Stimulated activated CD8-positive, alpha-beta memory T cell treated with anti-CD3 and anti-CD28 coated beads, Interleukin-4, amount 100 ng/mL, for 4 hours (primary cell): ENCODE measurements at places on chromosomes 1 and 21.

- no peak for DNase-seq
These were observed 9.4 kb downstream of the C1orf174 start for GRCh38 chr1:3890389-3891328.

- no peak for DNase-seq
These were observed 10.4 kb upstream of the TMEM200B start for GRCh38 chr1:29133861-29134694.

DNA sequence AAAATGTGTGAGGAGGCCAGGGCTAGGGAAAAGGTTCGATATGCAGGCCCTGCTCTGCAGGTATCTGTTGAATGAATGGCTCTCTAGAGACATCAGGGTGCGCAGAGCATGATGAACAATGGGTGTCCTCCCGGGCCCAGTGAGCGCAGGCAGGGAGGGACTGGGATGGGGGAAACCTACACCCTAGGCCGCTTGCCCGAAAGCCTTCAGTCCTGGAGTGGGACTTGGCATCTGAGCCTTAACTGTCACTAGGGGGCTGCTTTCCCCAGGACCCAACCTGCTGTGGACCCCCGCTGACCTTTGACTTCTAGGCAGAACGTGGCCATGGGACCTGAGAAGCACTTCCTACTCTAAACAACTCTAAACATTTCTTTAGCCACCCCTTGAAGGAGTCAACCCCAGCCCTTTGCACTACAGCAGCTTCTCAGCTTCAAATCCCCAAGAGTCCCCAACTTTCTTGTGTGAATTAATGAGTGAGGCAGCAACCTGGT, 444 bp upstream of the MAP3K6 start:
- no peak for DNase-seq

DNA sequence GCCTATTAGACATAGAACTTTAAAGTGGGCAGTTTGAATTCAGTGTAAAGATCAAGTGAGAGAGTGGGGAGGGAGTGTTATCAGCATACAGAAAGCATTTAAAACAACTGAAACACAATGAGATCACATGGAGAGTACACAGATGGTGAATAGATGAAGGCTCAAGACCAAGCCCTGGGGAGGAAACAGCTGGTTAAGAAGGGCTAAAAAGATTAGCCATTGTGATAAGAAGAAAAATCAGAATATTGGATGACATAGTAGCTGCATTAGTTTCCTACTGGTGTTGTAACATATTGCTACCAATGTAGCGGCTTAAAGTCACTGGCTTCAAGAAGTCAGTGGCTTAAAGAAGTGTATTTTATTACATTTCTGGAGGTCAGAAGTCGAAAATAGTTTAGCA, 443.4 kb upstream of the RGS18 start:
- no peak for DNase-seq

GRCh38 chr1:101244842-101245241, 8.0 kb downstream of the S1PR1 start:
- DNase-seq: no peak

DNA sequence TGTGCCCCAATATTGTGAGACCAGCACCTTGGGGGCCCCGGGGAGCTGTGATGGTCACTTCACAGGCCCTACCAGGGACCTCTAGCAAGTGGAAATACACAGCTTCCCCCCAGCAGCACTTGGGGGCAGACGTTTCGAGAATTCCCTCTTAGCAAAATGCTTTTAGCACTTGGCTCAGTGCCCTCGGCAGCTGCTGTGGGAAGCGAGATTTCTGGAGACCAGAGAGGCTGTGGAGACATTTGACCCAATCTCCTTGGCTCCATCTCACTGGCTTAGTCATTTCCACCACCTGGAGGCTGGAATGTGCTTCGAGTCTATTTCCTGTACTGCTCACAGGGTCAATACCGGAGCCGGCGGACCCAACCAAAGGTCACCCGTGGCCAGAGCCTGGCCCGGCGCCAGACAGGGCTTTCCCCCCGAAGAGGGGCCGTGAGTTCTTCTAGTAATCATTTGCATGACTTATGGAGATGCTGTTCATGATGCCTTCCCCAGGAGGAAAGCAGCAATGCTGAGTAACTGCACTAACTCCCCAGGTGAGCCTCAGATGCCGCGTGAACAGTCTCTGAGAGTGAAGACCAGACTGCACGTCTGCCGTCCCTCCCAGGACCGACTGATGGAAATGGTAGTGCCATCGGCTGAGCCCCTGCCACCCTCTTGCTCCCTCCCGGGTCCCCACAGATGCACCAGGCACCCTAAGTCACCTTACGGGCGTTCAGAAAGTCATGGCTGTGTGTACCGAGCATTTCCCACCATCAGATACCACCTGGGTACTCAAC, 4.4 kb upstream of the C2CD2 start:
- no peak for DNase-seq

DNA sequence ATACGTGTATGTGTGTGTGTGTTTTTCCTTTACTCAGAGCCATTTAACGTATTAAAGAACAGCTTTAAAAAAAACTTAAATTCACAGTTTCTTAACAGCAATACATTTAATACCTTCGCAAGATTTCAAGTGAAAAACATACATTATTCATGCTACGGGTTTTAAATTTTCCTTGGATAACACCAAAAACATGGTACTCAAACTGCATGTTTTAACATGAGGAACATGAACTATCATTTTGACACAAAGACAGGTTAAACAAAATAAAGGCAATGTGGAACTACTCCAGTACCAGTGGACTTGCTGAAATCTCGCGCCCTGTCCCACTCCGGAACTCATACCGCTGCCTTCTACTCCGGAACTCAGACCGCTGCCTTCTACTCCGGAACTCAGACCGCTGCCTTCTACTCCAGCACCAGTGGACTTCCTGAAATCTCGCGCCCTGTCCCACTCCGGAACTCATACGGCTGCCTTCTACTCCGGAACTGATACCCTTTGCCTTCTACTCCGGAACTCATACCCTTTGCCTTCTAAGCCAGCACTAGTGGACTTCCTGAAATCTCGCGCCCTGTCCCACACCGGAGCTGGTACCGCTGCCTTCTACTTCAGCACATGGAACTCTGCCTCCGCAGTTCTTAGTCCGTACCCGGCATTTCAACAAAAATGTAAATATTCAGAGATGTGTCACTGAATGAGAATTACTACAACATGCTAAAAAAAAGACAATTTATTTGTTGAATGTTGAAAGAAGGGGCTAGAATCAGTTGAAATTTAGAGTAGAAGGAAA, 148.6 kb downstream of the NCAM2 start:
- no peak for DNase-seq

- DNase-seq: no peak
These were observed 3.4 kb upstream of the ZNF678 start for GRCh38 chr1:227559926-227560325.

GRCh38 chr1:201489643-201490261, 17.2 kb downstream of the CSRP1 start:
- DNase-seq: no peak

DNA sequence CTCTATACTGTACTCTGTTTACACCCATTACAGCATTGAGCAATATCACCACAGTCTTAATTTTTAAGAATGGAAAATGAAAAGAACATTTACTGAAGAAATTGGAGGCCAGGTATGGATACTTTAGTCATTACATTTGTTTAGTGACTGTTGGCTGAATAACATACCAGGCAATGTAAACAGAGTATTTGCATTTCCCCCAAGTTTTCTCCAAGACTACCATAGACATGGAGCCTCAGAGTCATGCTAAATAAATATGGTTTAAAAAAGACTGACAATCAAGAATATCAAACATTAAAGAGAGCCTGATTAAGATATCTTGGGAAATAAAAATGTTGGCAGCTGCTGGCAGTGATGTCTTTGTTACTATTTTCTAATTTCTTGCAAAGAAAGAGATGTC, 136.9 kb upstream of the ADAMTS5 start:
- no peak for DNase-seq

DNA sequence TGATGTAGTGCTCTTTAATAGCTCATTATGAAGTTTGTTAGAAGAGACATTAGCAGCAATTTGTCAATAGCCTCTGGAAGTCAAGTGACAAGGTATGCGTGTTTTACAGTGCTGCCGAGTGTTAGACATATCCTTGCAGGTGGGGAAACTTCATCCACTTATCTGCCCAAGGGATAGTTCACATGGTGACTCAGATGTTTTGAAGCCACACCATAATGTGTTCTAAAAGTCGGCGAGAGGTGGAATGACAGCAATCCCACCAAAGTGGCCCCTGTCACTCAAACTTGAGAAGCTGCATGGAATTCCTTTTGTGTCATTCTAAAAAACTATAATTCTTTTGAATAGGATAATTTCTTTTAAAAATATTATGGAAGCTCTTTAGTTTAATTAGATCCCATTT, 98.1 kb downstream of the RUNX1 start:
- DNase-seq: no peak

- no peak for DNase-seq
These were observed 458.1 kb downstream of the DISC1 start for GRCh38 chr1:232084584-232085223.

DNA sequence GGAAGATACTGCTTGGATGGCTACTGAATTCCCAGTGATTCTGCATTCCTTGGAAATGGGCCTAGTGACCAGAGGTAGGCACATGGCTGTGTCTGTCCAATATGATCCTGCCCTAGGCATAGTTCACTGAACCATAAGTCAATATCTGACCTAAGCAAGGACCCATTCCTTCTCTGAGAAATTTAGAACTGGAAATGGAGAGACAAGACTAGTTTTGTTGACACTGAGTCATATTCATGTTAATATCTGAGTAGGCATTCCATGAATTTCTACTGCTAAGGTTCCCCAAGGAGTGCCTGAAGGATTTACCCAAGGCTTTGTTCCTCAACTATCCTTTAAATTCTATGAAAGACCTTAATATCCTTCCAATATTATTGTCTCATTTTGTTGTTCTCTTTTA, 329.8 kb upstream of the BEND5 start:
- DNase-seq: no peak

DNA sequence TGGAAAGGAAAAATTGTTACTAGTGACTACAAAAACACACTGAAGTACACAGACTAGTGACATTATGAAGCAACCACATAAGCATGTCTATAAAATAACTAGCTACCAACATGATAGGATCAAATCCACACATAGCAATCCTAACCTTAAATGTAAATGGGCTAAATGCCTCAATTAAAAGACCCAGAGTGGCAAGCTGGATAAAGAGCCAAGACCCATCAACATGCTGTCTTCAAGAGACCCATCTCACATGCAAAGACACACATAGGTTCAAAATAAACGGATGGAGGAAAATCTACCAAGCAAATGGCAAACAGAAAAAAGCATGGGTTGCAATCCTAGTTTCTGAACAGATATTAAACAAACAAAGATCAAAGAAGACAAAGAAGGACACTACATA, 49.4 kb upstream of the LRRC8B start:
- no peak for DNase-seq

DNA sequence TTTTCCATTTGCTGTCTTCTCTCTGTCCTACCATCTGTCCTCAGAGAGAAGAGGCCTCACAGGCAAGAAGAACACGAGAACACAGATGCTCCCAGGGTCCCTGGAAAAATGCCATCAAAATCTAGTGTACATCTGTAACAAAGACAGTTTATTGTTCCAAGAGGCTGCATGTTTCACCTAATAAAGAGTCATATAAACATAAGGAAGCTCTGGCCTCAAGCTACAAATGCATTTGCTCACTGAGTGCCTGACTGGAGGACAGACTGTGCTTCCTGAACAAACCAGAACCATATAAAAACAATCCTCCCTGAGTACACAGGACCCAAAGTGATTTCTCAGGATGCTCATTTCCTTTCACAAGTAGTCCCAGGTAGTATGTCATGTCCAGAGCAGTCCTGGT, 76.3 kb upstream of the SLC44A3 start:
- no peak for DNase-seq

DNA sequence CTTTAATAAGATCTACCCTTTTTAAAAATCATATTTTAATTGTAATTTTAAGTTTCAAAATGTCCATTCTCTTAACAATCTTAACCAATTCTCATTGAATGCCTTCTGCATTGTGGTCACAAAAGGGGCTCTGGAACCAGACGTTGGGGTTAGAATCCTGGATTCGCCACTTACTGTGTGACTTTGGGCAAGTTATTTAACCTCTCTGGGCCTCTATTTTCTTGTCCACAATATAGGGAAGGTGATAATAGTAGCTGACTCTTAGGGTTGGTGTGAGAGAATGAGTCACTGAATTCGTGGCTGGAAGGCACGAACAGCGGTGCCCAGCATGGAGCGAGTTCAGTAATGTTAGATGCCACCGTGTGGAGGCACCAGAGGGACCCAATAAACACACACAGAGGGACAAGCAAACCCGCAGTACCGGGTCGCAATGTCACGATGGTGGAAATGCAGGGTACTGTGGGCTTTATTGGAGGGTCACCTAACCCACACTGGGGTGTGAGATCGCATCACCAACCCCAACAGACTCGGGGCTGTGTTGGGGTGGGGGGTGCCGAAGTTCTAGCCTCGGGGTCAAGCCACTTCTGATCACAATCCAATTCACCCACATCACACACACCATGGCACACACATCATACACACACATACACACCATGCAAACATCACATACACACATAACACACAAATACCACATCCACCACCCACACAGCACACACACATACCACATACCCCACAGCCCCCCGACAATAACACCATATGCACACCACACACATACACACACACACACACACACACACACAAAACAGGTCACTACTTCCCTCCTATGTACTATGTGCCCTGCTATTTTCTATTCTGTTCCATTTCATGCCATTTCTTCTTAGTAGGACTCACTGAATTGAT, 27.0 kb upstream of the IFNAR2 start:
- DNase-seq: no peak

GRCh38 chr21:28333578-28334075, 659.0 kb downstream of the LTN1 start:
- no peak for DNase-seq

- no peak for DNase-seq
These were observed 174.0 kb upstream of the KAZN start for GRCh38 chr1:14424325-14425002.

DNA sequence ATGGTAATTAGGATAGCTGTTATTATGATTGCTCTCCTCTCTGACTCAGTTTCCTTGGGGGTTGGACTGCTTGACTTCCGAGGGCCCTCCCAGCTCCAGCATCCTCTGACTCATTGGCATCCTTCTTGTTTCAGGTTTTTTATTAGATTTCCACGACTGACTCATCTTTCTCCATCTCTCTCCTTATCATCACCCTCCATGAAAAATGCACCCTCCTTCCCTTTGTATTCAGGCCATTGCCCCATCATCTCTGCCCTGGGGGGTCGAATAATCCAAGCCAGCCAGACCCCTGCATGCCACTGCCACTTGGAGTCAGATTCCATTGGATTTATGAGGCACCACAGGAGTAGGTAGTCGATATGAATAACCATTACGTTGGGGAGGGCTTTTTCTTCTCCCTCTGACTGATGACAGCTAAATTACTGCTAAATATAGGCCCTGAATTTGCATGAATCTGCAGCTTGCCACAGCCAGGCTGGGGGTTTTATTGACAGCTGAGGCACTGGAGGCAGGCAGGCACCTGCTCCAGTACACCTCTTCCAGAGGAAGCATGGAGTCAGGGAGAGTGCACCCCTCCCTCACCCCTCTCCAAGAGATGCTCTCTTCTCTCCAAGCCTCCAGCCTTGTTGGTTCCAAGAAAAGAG, 91.7 kb downstream of the C1orf94 start:
- no peak for DNase-seq

- DNase-seq: no peak
These were observed 53.5 kb downstream of the SYT6 start for GRCh38 chr1:114100148-114100547.

- DNase-seq: no peak
These were observed 24.5 kb upstream of the MEF2D start for GRCh38 chr1:156525071-156525501.

- no peak for DNase-seq
These were observed 99.8 kb downstream of the SNX7 start for GRCh38 chr1:98761219-98761865.

GRCh38 chr1:107359472-107360241, 218.8 kb downstream of the NTNG1 start:
- no peak for DNase-seq
